ENCODE measurements at places on chromosomes 16 and 17.
A peak's percentile ranks its signal among the peaks of the same experiment; 100 is the strongest.

DNA sequence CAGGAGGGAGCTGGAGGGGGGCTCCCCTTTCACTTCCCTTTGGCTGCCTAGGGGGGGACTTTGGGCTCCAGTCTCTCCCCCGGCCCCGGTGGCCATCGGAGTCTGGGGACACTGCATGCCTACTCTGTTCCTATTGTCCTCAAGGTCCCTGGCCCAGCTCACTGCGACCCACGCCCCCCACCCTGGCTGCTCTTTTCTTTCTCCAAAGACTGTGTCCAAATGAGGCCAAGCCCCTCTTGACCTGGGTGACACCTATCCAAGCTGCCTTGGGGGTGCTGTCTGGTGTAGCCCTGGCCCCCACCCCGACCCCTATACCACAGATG lies 12.9 kb downstream of the UBALD1 start:
- DNase-seq: no peak

- peak; percentile 81 for DNase-seq
Measured at GRCh38 chr17:80252871-80253270, 7.8 kb upstream of the RNF213 start.

DNA sequence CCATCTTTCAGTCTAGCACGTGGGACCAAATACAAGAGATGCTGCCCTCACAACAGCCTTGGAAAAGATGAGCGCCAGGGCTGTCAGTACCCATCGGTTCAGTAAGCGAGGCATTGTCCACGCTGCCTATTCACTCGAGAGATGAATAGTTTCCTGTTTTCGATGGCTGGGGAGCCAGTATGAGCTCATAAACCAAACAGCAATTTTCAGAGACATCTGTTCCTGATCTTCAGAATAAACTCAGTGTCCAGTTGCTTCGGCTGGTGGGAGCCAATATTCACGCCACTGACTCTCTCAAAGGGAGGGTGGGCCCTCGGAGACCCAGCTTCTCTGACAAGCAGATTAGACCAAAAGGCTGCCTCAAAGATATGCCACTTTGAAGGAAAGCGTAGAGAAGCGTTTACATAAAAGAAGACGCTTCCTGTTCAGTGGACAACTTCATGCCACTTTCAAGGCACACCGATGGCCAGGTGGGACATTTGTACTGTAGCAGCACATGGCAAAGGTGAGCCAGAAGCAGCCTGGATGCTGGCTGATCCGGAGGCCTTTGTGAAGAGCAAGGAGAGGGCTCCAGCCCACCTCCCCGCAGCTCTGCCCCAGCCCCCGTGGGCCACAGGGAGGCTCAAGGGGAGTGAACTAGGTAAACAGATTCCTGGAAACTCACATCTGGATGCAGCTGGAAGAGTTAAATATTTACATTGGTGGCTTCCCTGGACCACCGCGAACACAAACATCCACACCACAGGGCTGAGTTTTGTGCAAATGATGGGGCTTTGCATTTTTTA lies 6.0 kb downstream of the TIMM22 start:
- no peak for DNase-seq

DNA sequence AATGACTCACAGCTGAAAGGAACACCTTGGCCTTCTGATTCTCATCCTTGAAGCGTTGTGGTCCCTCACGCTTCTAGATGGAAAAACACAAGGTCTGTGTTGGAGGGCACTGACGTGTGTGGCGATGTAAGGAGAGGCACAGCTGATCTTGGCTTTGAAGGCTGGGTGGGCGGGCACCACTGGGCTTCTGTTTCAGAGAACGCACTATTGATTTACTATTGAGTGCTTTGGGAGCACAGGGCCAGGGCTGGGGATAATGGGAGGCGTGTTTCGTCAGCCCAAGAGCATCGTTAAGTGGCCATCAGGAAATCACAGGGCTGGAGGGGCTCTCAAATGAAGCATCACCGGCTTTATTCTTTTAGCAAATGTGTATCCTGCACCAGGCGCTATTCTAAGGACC lies 70.7 kb downstream of the CMIP start:
- DNase-seq: no peak

DNA sequence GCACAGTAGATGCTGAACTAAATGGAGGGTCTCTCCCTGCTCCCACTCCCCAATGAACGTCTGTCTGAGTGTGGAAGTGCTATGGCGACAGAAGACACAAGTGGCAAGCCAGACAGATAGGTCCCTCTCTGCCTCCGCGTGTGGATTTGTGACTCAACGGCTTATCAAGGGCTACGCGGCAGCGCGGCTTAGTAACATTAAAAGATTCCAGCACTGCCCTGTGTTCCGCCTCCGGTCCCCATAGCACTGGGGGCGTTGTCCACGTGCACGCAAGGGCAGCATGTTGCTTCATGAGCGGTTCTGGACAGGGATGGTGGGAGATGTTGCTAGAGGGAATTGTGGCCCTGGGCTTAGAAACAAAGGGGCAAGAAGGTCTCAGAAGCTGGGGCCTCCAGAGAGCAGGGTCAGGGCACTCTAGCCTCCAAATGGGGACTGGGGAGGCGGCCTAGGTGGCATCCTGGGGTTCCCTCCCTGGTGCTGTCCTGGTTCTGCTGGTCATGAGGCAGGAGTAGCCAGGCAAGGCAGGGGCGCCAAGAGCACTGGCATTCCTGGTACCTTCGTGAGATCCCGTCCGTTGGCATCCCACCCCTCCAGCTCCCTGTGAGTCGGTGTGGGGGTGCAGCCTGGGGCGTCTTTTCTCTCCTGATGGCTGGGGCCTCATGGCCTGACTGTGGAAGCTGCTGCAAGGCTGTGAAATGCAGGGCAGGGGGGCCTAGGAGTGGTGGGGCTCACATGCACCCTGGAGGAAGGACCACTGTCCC lies 9.1 kb downstream of the CRHR1 start:
- no peak for DNase-seq

DNA sequence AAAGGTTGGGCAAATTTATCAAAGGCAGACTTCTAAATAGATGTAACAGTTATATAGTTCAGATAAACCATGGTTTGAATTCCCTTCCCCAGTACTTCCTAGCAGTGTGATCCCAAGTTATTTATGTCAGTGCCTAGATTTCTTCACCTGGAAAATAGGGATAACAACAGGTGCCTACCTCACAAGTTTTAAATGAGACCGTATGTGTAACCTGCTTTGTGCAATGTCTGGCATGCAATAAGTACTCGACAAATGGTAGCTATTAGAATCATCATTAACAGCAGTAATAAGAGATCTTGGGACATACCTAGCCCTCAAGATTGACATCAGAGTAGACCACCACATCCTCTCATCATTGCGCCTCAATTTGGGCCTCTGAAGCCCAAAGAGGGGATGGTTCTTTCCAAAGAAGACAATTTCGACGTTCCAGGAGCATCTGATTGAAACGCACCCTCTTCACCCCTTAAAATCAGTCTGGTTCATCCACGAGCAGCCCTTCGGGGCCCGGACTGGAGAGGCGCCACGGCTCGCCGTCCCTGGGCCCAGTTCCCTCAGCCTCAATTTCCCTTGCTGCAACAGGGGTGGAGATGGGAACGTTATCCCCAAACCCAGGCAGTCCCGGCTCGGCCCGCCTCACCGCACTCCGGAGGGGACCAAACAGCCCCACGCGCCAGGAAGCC lies 541 bp downstream of the ACACA start:
- DNase-seq: no peak

DNA sequence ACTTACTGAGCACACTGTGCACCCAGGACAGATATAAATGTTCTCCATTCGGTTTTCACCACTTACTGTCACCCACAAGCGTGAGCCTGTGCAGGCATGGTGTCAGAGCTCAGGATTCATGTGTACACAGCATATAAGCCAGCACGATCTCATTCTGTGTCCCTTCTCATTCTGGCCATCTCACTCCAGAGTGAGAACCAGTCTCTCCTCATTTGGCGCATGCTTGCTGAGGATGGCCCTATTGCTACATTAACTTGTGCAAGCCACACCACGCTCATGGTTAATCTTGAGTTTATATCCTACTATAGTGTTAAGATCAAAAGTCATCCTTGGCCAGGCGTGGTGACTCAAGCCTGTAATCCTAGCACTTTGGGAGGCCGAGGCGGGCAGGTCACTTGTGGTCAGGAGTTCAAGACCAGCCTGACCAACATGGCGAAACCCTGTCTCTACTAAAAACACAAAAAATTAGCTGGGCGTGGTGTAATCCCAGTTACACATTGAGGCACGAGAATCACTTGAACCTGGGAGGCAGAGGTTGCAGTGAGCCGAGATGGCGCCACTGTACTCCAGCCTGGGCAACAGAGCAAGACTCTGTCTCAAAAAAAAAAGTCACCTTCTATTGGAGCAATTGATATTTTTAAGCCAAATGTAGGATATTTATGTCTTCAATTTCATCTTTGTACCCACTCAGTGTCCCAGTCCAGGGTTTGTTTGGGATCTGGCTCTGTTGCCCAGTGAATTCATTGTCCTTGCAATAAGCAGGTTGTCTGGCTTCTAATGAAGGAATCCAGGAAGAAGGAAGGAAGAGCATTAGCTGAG lies 20.9 kb downstream of the SOCS1 start:
- no peak for DNase-seq

- DNase-seq: no peak
Measured at GRCh38 chr16:74271872-74272271, 24.7 kb upstream of the PSMD7 start.

DNA sequence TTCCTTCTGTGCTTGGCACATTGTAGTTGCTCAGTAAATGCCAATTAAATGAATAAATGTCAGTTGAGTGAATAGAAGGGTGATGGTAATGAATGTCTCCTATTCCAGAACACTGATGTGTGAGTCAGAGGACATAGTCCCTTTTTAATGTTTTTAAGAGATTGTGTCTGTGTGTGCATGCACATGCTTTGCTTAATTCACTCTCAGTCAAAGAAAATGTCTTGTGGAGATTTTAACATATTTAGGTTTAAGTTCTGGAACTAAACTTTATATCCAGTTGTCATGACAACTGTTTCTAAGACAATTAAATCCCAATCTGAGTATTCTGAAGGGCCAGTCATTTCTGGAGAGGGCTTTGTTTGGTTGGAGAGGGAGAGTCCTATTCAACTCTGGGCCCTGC lies 255.3 kb upstream of the CDH11 start:
- no peak for DNase-seq

DNA sequence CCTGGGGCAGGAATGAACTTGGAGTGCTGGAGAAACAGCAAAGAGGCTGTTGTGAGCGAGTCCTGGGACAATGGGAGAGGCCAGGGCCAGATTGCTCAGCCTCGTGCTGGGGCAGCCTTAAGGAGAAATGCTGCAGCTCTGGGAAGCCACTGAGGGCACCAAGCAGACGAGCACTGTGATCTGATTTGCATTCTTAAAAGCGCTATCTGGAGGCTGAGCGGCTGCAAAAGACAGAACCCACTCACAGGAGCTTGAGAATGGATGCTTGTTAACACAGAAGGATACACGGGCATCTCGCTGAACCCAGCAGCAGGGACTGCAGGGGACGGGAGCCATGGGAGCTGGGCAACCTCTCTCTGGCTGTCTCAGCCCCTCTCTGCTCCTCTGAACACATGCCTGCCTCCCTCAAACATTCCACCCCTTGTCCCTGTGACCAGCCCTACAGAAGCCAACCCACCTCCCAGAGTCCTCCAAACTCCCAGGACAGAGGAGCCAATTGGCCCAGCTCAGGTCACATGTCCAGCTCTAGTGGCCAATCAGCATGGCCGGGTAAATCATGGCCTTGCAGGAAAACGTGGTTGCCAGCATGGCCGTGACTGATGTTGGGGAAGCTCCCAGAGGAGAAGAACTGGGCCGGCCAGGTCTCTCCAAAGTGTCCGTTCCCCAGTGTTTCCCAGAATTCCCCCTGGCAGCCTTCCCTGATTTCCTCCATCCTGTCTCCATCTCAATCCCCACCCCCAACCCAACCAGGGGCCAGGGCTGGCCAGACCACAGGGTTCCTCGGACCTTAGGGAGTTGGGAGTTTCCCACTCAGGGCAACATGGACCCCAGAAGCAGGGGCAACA lies 60.3 kb downstream of the GSG1L start:
- DNase-seq: no peak

DNA sequence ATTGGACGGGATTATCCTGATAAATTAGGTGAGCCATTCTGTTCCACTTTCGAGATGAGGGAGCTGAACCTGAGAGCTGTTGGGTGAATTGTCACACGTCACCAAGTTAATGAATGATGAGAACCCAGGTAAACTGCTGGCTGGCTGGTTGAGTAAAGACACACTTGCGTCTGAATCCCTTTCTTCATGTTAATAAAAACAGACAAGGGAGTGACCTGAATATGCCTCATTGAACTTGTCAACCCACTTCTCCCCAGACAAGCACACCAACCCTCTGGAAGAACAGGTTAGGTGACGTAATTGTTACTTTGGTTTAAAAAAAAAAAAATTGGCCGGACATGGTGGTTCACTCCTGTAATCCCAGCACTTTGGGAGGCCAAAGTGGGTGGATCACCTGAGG lies 400.9 kb upstream of the CDH5 start:
- no peak for DNase-seq
